Stimulated activated CD8-positive, alpha-beta memory T cell treated with anti-CD3 and anti-CD28 coated beads, Interleukin-15, amount 100 ng/mL, for 1 hour (primary cell): ENCODE measurements at places on chromosomes 1 and 21.

DNA sequence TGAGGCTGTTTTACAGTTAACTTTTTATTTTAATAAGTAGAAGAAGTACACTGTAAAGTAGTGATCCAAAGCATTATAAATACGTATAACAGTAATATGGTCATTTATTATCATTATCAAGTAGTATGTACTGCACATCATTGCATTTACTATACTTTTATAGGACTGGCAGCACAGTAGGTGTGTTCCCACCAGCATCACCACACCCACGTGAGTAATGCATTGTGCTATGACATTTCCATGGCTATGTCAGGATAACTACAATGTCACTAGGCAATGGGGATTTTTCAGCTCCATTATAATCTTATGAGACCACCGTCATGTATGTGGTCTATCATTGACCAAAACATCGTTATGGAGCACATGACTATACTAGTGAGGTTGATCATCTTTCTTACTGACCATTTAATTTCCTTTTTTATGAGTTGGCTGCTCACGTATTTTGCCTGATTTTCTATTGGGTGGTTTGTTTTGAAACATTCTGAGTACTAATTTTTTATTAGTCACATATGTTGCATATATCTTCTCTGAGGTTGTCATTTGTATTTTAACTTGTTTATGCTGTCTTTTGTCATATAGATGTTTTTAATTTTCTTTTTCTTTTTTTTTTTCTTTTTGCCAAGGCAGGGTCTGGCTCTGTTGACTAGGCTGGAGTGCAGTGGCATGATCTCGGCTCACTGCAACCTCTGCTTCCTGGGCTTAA lies 25.3 kb upstream of the SHCBP1L start:
- no peak for DNase-seq

- DNase-seq: no peak
Measured at GRCh38 chr1:239922778-239923522, 168.7 kb upstream of the FMN2 start.

- DNase-seq: no peak
Measured at GRCh38 chr1:180228648-180229482, 1.2 kb upstream of the LHX4 start.

DNA sequence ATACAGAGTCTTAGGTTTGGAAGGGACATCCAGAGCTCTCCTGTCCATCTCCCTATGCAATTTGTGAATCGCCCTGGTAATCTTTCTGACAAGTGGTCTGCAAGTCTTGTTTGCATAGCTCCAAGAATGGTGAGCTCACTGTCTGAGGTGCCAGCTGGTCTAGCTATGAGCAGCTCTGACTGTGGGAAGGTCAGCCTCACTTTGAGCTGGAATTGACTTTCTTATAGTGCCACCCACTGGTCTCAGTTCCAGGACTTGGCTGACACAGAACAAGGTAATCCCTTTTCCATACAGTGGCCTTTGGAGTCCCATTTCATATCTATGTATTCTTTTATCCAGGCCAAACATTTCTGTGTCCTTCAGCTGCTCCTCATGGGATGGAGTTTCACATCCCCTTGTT lies 95.6 kb upstream of the C8B start:
- no peak for DNase-seq

DNA sequence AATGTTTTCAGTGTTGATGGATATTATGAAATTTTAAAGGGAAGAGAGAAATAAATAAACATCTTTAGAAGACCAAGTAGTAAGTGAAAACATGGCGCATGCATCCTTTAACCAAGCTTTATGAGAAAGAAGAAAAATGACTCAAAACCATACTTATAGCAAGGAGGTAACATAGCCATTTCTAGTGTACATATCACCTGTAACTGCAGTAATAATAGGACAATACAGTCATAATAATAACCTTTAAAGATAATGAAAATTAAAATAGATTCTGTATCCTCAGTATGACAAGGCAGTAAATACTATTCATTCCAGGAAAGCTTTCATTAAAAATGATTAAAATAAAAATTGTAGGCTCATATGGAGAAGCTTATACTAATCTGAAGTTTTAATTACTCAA lies 141.2 kb downstream of the COL24A1 start:
- no peak for DNase-seq

DNA sequence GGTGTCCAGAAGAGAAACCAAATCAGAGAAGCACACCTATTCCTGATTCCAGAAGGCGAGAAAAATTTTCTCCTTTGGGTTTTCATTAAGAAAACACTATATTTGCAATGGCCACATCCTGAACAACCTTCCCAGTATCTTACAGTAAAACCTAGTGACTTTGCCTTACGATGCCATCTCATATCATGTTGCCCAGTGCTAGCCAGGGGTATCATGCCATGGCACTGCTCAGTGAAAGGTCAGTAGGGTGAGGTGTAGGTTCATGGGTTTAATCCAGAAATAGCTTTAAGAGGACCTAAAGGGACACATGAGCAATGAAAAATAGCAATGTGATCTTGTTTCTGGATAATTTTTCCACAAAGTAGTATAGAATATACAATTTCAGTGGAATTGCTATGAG lies 7.2 kb downstream of the TLCD4 start:
- DNase-seq: no peak

DNA sequence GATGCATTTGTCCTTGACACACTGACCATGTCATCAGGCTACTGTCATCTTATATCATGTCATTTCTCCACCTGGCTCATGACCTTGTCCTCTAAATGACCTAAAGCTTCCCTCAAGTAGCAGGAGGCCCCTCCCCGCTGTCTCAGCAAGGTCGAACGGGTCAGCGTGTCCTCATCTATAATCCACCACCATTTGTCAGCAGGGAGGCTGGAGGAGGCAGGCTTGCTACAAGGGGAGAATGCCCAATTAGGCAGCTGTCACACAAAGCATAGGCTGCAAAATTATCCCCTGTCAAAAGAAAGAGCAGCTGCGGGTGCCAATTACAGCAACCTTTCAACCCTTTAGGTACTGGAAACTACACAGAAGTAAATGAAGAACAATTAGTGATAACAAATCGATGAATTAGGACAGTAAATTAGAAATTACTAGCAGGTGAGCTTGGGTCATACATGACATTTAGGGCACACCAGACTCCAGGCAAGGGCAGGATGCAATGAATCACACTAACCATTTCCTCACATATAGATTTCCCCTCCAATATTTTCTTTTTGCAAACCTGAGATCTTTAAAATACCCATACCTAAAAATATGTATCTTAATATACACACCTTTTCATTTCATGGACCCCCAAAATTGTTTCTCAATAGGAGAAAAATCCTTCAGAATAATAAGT lies 61.2 kb downstream of the NRIP1 start:
- DNase-seq: no peak

DNA sequence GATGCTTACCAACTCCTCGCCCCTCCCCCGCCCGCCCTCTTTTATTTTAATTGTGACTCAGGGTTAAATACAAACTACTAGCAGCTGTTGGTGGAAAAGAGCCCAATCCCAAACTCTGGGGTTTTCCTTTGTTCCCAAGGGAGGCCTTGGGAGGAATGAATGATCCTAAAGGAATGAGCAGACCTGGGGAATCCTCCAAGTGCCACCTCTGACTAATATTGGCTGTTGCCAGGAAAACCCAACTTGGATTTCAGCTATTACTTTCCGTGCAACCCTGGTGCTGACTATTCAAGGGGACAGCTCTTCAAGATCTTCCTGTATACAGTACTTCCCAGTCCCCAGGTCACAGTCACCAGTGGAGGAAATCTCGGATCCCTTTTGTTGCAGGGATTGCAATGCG lies 1.3 kb upstream of the S100A10 start:
- no peak for DNase-seq

DNA sequence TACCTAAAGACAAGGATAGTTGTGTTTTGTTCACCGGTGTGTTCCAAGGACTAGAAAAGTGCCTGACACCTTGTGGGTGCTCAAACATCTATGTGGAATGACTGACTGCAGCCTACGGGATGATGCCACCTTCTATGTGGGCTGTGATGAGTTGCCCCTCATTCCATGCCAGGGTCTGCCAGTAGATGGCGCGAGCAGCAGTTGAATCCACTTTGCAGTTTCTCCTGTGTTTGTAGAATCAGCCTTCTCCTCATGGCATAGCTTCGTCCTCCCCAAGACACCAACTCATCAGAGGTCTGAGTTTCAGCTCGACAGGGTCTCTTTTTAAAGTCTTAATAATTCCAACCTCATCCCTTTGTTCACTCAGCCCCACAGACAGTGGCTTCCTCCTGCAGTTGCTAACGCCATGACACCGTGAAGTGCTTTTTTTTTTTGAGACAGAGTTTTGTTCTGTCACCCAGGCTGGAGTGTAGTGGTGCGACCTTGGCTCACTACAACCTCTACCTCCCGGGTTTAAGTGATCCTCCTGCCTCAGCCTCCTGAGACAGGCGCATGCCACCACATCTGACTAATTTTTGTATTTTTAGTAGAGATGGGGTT lies 133.7 kb downstream of the CAPN8 start:
- peak; percentile 25 for DNase-seq
